Activated naive CD4-positive, alpha-beta T cell (primary cell): ENCODE measurements at places on chromosomes 2 and 18.

- no peak for DNase-seq
Measured at GRCh38 chr2:149815941-149816340, 228.4 kb upstream of the MMADHC start.

GRCh38 chr18:4599312-4599711, 144.2 kb upstream of the DLGAP1 start:
- no peak for DNase-seq

DNA sequence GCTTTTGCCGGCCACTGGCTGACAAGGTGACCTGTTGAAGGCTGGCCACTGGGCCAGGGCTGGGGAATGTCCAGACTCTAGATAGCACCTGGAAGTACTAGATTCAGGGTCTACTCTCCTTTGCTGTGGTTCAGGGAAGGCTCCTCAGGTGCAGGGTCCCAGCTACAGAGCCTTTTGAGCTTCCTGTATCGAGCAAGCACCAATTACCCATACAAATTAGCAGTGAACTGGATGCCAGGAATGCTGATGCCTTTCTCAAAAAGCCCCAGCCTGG, 213.4 kb downstream of the CYP26B1 start:
- no peak for DNase-seq

DNA sequence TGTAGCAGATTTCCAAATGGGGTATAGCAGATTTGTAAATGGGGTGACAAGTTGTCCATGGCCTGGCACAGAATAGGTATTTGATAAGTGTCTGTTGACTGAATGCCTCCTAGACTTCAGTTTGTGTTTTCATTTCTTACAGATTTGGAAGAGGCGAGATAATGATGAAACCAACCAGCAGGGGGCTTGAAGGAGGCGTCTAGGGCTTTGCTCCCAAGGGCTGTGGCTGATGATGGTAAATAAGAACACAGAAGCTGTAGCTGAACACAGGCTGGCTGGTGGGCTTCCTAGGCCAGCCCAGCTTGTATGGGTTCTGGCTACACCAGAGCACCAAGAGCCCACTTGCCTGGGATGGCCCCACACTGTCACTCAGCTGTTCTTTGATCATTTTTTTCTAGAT, 19.4 kb downstream of the SFTPB start:
- DNase-seq: no peak

DNA sequence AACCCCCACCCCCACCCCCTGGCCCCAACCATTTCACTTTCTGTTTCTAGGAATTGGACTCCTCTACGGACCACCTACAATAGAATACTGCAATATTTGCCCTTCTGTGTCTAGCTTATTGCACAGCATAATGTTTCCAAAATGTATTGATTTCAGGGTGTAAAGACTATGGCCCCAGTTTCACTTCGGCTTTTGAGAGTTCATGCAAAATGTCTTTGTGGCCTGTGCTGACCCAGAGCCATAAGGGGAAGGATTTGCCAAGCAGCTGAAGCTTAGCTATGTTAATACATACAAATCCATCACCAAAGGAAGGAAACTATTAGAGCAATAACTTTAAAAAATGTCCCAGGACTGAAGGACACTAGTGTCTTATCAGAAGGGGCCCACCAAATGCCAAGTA, 11.2 kb upstream of the ATP9B start:
- no peak for DNase-seq

DNA sequence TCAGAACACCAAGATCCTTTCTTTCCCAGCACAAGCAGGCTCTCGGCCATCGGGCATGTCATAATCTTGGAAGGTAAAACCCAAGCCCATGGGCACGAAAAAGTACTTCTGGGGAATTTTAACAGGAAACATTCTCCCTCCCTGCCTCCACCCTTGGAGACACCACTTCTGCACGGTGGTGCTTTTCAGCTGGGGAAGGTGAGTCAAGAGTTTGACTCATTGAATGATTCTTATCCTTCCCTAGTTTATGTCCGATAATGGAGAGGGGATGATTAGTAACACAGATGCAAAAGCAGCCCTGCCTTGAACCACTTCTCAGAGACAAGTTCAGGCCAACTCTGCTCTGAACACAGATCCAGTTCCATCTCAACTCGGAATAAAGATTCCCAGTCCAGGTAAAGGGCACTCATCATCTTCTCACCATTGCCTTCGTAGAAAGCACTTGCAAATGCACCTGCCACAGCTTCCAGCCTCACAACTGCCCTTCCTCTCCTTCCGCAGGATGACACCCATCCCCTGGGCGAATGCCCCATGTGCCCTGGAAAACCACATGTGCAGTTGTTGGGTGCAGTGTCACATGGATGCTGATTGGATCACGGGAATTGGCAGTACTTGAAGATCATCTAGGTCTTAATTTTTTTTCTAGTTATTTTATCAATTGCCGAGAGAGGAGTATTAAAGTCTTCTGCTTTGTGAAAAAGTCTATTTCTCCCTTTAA, 136.2 kb downstream of the PXDN start:
- DNase-seq: no peak

DNA sequence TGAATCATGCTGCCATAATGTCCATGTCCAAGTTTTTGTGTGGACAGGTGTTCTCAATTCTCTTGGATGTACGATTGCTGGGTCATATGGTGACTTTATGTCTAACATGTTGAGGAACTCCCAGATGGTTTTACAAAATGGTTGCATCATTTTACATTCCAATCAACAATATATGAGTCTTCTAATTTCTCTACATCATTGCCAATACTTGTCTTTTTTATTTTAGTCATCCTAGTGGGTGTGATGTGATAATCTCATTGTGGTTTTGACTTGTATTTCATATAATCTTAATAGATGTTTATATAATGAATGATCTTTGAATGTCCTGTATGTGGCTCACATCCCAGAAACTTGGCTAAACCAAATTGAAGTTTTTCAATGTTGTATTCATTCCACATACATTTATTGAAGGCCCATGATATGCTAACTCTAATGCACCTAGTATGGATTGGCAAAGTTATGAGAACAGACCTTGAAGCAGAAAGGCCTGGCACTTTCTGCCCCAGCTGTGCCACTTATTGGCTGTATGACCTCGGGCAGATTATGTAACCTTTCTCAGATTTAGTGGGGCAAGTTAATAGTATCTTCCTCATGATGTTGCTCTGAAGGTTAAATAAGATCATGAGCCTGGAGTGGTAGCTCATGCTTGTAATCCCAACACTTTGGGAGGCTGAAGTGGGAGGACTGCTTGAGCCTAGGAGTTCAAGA, 205.4 kb downstream of the RAB3GAP1 start:
- DNase-seq: no peak

DNA sequence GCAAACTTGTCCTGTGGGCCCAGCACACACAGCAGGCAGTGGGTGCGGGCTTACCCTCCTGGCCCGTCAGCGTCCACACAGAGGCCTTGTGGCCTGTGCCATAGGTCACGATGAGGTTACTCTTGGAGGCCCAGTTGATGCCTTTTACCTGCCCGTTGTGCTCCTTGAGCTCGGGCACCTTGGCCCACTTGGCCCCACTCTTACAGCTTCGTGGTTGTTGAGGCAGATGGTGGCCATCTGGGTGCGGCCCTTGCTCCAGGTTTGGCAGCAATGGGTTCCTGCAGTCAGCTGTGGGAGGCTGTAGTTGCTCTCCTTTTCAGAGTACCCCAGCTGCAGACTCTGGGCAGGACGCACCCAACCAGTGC, 45.5 kb upstream of the PTH2R start:
- DNase-seq: no peak

- DNase-seq: no peak
Measured at GRCh38 chr18:44062345-44062744, 618.3 kb upstream of the SETBP1 start.

DNA sequence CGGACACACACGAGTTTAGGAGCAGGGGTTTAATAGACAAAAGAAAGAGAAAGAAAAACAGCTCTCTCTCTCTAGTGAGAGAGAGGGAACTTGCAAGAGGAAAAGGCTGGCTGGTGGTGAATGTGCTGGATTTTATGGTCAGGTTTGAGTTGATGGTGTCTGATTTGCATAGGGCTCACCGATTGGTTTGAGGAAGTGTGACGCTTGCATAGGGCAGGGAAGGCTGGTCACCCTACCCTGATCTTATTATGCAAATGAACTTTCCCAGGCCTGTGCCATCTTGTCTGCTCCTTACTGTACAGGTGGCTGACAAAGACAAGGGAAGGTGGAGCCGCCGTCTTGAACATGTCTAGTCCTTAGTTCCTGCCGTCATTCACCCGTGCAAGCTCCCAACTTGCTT, 408.9 kb downstream of the RIT2 start:
- DNase-seq: no peak

DNA sequence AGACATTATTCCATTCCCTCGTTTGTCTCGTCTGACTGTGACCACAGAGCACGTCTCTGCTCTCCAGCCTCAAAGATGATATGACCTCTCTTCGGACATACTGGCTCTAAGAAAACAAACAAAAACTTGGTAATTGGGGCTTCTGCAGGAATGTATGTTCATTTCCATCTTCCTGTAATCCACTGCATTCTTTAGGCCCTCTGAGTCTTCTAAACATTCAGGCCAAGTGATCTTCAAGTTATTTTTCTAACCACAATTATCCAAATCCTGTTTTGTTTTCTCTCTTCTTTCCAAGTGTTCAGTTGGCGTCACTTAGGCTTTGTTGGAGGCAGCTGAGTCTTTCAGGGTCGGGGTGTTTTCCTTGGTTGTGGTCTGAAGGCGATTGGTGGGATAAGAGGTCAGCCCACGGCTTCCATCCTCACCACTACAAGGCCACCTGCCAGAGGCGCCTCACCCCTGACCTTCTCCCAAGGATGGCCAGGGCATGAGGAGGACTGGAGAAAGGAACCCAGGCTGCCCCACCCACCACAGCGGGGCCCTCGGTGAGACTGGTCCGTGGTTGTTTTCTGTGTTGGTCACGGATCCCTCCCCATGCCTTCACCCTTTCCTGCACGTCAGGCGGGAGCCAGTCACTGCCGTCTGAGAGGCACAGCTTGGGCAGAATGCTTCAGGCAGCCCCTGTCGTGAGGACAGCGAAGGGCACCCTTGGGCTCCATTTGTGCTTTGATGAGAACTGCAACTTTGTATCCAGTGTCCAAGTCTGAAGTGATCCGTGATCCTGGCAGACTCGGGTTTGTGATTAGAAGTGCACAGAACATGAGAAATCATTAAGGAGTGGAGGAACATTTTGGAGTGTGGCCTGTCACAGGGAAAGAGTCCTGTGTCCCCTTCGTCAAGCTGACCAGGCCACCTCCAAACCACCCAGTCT, 88.6 kb upstream of the FHL2 start:
- no peak for DNase-seq

GRCh38 chr18:39730606-39731005, 2165.0 kb upstream of the CELF4 start:
- DNase-seq: no peak

GRCh38 chr18:67932271-67932670, 415.8 kb upstream of the DSEL start:
- no peak for DNase-seq

DNA sequence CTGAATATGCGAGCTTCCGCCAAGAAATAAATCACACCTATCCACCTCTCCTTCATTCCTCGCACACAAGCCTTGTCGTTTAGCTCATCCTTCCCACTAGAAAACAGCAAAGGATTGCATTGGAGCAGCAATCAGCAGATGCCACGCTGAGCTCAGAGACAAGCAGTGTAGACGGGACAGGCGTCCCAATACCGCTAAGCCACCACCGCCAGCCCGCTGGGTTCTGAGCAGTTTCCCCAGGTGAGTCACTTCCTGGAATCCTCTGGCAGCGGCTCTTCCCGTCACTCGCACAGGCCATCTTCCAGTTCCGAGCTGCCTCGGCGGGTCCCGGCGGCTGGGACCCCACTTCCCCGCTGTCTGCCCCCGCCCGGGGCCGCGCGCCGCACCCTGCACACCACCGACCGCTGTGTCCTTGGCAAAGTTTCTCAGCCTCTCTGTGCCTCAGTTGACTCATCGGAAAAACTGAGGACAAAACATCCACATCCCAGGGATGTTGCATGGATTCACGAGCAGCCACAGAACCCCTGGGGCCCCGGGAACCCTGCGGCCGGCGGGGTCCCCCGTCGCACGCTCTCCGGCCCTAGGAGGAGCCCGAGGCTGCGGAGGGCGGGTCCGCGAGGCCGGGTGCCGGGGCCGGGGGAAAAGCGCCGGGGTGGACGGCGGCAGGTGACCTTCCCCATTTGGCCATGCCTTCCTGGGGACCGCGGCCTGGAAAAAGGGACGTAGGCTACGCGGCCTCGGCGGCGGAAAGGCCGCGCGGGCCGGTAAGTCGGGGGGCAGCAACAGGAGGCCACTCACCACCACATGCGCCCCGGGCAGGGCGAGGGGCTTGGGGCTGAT, 573 bp downstream of the KDSR start:
- peak; percentile 14 for DNase-seq

DNA sequence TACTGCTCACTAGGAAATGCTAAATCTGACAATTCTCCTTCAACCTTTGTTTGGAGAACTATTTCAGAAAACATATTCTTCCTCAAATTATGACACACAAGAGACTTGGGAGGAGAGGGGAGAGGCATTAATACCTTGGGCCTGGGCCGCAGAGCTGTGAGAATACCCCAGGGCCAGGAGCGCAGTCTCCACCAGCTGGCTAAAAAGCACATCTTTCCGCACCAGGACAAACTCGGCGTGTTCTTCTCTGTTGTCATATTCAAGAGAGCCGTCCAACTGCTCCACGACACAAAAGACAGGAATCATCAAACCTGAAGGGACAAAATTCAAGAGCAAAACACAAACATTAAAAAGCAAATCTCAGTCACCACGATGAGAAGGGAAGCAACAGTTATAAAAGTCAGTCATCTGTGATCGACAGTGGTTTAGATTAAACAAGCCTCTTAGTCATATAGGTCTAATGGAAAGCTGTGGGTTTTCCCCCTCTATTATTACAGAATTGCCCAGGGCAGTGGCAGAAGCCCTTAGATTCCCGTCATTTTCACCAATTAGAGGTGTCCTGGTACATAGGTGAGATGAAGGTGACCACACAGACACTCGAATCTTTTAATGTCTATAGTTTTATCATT, 24.4 kb downstream of the SATB2 start:
- DNase-seq: no peak

DNA sequence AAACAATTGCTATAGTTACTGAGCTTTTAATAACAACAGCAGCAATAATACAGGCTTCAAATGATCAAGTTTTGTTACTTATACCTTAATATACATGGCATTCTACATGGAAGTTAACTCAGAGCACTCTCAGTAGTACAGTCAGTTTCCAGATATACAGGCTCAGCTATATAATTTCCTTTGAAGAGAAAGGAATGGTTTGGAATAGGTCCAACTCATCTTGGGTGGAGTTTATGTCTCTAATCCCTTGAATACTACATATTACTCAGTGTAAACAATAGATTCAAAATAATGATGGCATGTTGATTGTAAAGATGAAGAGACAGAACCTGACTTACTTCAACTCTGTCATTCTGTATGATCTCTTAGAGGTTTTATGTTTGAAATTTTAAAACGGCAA, 174.9 kb downstream of the EPHA4 start:
- DNase-seq: no peak

DNA sequence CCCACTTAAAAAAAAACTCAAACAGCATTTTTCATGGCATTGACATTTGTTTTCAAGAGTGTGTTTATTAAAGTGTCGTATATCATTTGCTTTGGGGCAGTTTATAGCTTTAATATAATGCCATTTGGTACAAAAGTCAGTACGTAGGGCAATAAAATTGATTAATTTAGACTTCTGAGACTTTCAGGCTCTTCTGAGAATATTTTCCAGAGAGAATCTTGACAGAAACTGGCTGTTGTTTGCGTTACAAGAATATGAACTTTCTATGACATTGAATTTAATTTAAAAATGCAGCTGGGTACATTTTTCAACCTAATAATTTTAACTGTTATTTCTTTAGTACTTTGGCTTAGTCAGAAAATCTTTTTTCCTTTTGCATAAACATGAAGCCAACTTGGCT, 98.9 kb downstream of the RNF144A start:
- DNase-seq: no peak
